ENCODE measurements at places on chromosomes 12 and 14.

DNA sequence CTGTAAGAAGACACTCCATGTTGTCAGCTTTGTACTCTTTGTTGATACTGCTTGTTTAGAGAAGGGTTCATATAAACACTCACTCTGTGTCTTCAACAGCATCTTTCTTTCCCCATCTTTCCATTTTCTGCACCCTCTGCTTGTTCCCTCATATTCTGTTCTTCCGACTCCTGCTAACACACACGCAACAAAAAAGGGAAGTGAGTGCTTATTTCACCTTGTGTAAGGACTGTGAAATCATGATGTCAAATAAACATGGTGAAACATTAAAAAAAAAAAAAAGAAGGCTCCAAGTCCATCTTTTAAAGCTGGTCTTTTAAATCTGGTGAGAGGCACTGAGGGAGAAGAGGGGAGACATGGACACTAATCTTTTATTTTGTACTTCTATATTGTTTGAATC is 145.4 kb downstream of the RPAP3 start:
- DNase-seq: no peak

- peak; percentile 88 for DNase-seq
Observed at GRCh38 chr12:94100211-94100627, 48.2 kb upstream of the PLXNC1 start.

DNA sequence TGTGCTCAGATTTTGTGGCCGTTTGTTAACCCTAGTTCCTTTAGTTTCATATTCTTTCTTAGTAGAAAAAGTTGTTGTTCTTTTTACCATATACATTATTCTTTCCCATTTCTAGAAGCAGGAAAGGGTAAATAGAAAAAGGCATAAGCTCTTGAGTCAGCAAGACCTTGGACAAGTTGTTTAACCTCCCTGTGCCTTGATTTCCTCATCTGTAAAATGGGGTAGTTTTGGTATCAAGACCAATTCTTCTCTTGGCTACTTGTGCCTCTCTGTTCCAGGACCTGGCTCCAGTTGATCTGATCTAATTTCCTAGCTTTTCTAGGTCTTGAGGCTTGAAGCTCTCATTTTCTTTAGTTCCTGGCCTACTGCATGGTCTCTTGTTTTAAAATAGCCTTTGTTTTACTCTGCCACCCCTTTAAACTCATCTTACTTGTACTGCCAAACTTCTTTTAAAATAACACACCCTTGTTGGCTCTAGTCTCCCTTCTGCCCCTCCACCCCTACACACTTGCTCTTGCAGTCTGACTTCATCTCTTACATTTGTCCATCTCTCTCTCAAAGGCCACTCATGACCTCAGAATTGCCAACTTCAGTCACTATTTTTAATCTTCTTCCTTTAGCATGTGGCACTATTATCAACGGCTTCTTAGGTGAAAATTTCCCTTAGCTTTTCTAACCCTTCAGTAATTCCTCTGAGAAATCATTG is 143.7 kb downstream of the TTLL5 start:
- no peak for DNase-seq

DNA sequence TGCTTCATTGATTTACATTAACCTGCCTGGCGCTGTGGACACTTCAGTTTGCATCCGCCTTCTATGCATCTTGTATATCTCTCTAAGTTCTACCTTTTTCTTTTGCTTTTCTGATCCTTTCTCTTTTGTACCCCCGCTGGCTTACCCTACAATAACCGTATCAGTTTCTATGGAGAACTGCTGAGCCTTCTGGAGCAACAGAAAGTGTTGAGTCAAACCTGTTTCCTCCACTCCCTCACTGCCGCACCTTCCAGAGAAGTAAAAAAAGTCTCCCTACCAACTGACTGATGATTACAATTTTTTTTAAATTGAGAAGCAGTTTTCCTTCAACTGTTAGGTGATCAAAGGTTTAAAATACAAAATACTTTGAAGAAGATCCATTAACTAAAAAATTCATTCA is 17.4 kb downstream of the EXD2 start:
- no peak for DNase-seq

DNA sequence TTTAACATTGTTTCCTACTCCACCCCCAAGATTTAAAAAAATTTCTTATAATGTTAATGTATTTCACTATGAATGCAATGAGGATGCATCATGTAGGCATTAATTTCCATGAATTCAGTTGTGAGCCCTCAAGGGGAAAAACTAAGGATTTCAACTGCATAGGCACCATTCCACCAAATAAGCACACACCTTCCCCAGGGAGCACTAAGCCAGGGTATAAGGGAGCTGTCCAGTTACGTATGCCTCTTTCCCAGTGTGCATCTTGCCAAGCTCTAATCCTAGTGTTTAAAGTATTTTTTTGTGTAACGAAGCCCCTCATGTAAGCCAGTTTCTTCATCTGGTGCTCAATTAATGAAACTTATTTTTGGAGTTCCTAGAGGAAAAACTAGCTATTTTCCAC is 6.6 kb downstream of the FERMT2 start:
- no peak for DNase-seq

Data from M059J (cell line).